ENCODE measurements at places on chromosomes 7 and 10.

DNA sequence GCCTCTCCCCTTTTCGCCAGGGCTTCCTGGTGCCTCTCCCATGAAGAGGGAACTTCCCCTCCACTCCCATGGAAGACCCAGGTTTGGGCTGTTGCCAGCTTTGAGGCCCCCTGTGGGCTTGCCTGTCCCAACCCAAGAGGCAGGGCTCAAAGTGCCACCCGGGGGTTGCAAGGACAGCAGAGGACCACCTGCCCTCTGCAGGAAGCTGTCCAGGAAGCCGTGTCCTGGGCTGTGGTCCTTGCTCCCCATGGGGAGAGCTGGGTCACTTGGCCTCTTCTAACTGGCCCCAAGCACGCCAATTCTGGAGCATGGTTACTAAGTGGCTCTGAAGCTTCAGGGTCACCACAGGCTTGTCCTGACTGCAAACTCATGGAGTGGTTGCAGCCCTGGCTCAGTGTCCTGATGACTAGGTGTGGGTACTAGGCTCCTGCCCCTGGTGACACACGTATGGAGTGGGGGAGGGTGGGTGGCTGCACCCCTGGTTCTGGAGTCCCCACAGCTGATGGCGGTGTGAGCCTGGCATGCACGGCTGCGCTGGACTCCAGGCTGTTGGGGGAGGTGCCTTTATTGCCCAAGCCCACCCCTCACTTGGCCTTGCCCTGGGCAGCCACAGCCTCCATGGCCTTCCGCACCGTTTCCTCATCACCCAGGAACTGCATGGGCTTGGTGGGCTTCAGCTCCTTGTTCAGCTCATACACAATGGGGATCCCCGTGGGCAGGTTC lies 3.0 kb downstream of the PGAM2 start:
- DNase-seq = no peak

DNA sequence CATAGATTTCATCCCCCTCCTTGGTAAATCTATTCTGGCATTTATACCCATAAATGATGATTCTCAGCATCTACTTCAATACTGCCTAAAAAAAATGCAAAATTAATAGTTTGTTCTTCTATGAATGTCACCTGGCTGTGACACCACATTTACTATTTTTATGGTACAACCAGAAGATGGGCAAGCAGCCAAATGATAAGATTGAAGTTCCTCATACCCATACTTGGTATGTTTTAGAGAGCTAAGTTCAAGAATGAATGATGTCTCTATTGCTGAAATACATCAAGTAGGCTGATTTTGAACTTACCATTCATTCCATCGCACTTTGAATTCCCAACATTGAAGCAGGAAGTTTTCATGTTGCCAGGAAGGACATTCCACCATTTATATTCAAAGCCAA lies 134.2 kb downstream of the ELAPOR2 start:
- DNase-seq = no peak

DNA sequence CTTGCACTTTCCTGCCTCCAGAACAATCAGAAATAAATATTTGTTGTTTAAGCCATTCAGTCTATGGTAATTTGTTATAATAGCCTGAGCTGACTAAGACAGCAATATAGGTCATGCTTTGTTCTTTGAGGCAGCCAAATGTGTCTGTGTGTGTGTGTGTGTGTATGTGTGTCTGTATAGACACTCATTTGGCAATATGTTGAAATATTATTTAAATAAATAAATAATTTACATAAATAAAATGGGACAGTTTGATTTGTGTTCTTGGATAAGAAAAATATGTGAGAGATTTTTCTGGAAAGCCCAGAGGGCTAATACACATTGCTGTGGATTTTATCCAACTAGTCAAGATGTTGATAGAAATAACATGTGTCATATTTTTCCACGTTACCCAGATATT lies 140.2 kb downstream of the PTN start:
- DNase-seq = no peak

- no peak for DNase-seq
These were observed 256.7 kb upstream of the GNAI1 start for GRCh38 chr7:79877874-79878465.

GRCh38 chr10:63129888-63130287 lies 3.2 kb upstream of the NRBF2 start:
- no peak for DNase-seq

DNA sequence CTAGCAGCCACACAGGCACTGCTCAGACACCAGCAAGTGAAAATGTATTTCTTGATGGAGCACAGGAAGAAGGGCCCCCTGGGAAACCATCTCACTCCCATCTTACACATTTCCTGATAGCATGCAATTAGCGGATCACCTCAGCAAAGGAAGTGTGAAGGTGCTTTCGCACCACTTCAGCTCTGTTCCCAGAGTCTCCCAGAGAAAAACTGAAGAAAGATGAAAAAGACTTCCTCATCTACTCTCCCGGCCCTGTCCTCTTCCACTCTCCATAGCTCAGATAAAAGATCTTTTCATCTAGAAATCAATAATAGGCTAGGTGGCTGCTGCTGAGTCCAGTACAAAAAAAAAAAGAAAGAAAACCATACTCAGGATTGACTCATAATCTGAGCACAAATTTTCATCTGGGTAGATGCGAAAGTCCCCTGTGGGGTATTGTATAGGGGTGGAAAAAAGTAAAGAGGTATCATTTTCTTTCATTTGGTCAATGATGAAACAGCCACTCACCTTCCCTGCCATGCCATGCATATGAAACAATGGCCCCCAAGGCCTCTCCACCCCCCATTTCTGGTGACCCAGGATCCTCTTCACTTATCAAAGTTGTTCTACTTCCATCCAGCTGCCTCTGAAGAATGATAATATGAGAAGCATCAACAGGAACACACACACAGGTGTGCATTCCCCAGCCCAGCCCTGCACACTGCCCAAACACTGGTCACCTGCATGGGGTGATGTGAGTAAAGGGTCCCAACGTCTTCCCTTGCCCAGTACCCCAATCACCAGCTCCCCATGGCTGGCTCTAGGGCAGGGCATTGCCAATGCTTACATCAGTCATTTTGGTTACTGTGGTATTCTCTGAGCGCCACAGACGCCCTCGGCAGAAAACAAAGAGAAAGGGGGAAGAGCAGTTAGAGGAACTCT lies 48.8 kb upstream of the DGKI start:
- DNase-seq = no peak

DNA sequence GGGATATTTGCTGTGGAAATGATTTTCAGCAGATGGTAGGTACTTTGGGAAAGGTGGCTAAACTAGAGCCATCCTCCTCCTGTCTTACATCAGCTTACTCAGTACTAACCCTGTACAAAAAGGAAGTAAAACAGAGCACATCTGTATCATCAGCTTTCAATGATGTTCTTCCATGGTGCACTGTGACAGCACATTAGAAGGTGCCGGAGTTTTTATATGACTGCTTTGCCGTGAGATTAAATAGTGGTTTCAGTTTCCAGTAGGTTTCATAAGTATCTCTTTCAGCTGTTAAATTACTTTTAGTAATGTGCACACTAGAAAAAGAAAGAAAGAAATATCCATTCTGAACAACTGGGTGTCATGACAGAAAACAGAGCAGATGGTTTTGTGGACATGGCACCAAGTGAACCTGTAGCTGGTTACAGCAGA lies 86.5 kb downstream of the ARID5B start:
- no peak for DNase-seq

GRCh38 chr7:742791-743190 lies 15.7 kb upstream of the PRKAR1B start:
- no peak for DNase-seq

DNA sequence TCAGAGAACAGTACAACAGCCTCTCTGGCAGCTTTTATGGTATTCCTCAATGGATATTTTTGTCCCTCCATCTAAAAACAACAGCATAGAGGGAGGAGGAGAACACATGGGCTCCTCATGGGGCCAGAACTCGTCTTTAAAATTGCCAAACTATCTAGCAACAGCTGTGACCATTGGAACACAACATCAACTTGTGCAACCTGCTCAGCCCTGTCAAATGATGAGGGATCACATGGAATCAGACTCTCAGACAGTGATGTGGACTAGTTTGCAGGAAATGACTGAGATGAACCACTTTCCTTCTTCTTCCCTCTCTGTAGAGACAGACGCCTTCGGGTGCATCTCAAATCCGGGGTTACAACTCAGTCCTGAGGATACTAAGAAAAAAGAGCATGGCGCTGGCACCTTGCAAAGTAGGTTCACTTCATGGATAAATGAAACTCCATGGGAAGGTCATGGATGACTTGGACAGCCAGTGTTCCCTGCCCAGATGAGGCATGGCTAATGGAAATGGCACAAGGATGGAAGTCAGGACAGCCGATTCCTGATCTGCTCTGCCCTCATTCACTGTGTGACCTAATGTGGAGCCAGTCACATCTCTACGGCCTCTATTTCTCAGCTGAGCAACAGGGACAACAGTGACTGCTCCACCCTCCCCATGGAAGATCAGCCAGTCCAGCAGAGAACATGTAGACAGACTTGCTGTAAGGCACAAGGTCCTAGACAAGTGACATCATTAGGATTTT lies 24.6 kb upstream of the DGKI start:
- no peak for DNase-seq

GRCh38 chr10:34190580-34190979 lies 624.5 kb downstream of the PARD3 start:
- DNase-seq = no peak

DNA sequence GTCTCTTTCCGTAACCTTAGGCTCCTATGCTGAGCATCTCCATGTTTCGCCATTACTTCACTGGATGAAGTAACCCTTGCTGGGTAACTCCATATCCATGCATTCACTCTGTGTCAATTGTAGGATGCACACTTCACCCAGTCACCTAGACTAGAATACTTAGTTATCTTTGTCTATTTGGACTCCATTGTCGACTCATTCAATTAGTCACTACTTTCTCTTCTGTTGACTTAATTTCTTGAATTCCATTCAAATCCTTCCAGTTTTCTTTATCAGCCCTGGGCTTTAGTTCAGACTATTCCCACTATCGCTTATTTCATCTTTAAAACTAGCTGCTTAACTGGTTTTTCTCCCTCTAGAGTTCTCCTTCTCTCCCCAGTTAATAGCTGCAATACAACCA lies 111.3 kb upstream of the TNS3 start:
- DNase-seq = no peak

GRCh38 chr10:16016688-16017087 lies 156.4 kb upstream of the MINDY3 start:
- DNase-seq = no peak

- no peak for DNase-seq
These were observed 261.9 kb downstream of the GRID1 start for GRCh38 chr10:86104611-86105145.

DNA sequence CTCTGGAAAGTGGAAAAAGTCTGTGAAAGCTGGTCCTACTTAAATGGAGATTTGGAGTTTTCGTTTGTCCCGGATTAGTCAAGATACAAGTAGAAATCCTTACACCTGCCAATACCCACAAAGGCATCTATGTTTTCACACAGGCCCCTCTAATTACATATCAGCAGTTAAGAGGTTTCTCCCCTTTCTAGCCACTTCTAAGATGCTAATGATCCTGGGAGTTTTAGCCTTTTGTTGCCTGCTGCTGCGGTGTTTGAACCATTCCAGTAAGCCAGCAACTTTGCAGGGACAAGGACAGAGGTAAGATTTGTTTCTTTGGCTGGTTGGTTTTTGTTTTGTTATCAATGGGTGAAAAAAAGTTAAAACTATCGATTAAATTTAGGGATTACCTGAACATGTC lies 5.8 kb upstream of the C1QL3 start:
- no peak for DNase-seq

DNA sequence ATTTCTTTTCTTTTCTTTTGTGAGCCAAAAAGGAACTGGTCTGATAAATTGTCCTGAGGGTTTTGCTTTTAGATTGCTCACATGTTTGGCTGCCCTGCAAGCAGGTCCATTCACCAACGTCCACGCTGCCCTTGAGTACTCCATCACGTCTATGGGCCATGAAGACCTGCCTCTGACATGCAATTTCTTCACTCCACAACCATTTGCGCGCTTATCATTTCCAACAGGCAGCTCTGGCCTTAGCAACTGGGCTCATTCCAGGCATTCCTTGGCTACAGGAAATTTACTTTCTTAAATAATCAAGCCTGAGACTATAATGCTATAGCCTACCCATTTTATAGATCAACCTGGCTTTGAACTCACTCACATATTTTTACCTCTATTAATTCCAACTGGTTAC lies 408.3 kb upstream of the C7orf33 start:
- no peak for DNase-seq

GRCh38 chr10:131167036-131167860 lies 144.3 kb downstream of the TCERG1L start:
- DNase-seq = no peak

- DNase-seq = no peak
These were observed 239.6 kb downstream of the TWIST1 start for GRCh38 chr7:18877874-18878273.

DNA sequence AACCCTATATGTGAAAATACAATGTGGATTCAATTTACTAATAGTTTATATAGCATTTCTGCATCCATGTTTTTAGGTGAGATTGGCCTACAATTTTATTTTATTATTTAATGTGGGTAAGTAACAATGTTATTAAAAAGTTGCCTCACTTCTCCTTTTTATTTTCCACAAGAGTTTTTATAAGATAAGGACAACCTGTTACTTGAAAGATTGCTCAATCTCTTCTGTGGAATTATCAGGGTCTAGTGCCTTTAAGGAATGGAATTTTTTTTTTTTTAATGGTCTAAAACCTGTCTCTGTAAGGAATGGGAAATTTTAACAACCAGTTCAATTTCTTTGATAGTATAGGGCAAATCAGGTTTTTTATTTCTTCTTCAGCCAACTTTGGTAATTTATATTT lies 53.9 kb upstream of the RAB18 start:
- DNase-seq = no peak

- DNase-seq = no peak
These were observed 17.2 kb upstream of the PAPSS2 start for GRCh38 chr10:87642486-87642885.

- DNase-seq = no peak
These were observed 67.7 kb downstream of the DYNC2I1 start for GRCh38 chr7:158923928-158924511.

DNA sequence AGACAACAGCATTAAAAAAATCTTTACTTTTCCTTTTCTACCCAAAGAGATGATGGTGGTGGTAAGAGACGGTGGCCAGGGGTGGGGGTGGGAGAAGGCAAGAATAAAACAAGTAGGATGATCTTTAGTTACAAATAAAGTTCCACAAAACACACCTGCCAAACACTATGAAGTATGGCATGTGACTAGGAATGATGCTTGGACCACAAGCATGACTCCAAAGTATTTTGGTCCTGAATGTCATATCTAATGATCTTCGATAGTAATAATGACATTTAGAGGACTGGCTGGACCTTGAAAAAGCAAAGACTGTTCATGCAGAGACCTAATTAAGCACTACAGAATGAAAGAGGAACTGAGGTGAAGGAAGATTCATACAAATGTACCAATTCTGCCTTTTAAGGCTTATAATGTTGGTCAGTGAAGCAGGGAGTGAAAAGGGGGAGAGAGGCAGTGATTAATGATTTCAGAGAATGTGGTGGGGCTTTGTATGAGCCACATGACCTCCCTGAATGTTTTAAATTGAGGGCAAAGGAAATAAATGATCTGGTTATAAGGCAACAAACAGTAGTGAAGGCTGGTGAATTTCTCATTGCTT lies 29.6 kb upstream of the DKK1 start:
- no peak for DNase-seq
